ENCODE measurements at places on chromosomes 13 and 19. TPM values are rescaled to one million over a fixed set of nuclear protein-coding genes. Genes with fewer than 3 reads are reported as not detected.

DNA sequence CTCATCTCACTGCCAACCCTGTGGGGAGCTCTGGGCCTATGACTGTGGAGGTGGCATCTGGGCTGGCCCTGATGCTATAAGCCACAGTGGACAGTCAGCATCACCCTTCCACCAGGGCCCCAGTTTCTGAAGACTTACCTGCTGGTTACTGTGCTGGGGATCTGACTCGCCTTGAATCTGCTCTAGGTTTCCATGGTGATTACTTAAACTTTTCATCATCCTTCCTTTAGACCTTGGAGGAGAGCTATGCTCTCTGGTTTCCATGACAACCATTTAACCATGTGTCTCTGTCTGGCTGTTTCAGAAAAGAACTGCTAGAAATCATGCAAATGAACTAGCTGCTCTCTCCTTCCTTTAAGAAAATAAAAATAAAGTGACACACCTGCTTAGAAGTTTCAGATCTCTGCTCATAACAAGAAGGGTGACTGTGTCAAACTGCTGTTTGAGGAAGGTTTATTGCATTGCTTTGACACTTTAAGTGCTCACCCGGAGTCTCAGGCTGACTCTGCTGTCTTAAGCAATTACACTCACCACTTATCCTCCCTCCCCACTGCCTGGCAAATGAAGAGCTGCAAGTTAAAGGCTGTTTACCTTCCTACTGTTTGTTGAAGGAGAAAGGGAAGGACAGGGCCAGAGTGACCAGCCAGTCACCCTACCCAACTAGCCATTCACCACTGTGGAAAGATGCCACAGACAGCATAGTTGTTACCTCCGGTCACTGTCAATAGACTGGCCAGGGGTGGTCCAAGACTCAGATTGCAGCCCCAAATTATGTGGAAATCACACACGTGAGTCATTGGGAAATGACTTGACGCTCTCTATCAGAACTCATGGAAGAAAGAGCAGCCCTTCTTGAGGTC is 87.6 kb downstream of the HSPH1 start:
- no peak for DNase-seq

- DNase-seq, result no peak
Measured at GRCh38 chr13:98823442-98823841, 71.0 kb upstream of the SLC15A1 start.

DNA sequence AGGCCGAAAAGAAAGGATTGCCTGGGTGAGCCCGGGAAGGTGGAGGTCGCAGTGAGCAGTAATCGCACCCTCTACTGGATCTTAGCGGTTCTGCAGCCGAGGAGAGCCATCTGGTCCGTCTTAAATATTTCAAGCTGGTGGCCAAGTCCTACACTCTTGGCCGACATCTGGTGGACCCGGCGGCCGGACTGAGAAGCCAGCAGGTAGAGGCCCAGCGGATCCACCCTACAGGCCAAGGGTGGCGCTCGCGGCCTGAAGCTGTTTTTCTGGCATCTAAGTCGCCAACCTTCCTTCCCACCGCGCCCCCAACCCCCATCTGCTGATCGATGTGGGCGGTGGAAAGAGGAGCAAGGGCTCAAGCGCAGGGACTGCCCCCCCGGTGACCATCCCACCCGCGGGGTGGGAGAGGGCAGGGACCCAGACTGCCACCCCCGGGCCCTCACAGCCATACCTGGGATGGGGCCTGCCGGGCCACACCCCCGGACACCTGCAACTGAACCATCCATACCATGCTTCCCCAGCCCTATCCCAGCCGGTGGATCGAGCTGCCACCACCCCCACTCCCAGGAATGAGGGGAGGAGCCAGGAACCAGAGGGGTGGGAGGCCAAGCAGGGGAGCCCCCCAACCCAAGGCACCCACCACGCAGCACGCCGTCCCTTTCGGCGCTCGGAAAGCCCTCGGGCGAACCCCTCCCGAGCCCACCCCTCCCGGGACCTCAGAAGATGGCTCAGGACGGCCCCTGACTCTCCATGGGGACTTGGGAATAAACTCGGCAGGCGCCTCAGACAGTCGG is 46.3 kb upstream of the ZNF730 start:
- peak; percentile 75 for DNase-seq

- peak; percentile 89 for DNase-seq
Measured at GRCh38 chr19:50414864-50415660, 3.7 kb upstream of the SPIB start.

DNA sequence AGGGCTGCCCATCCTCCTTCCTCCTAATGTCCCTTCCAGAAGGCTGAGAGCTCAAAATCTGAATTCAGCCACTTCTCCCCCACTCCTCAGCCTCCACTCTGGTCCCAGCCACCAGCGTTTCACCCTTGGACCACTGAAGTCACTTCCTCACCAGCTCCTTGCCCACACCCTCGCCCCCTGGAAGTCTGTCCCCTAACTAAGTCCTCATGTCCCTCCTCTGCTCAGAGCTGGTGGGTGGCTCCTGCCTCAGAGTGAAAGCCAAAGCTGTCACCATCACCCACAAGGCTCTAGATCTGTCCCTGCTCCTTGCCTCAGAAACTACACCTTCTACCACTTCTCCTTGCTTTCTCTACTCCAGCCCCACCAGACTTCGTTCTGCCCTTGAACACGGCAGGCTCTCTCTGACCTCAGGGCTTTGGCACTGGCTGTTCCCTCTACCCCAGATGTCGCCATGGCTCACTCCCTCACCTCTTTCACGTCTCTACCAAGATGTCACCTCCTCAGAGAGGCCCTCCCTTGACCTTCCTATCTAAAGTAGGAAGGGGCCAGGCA is 1.7 kb downstream of the ERCC1 start:
- no peak for DNase-seq

DNA sequence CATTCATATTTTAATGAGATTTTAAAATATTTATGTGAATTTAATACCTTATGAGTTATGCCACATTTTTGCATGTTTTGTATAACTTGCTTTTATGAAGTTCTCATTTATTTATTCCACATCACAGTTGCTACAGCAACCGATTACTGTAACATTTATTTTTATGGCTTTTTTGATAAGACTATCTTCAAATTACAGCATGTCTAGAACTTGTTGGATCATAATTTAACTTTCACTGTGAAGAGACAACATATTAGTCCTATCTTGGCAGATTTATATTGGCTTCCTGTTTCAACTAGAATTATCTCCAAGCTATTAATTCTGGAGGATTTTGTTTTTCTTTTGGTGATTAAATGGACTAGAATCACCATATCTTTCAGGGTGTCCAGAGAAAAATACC is 793.7 kb upstream of the SLITRK5 start:
- DNase-seq, result no peak

DNA sequence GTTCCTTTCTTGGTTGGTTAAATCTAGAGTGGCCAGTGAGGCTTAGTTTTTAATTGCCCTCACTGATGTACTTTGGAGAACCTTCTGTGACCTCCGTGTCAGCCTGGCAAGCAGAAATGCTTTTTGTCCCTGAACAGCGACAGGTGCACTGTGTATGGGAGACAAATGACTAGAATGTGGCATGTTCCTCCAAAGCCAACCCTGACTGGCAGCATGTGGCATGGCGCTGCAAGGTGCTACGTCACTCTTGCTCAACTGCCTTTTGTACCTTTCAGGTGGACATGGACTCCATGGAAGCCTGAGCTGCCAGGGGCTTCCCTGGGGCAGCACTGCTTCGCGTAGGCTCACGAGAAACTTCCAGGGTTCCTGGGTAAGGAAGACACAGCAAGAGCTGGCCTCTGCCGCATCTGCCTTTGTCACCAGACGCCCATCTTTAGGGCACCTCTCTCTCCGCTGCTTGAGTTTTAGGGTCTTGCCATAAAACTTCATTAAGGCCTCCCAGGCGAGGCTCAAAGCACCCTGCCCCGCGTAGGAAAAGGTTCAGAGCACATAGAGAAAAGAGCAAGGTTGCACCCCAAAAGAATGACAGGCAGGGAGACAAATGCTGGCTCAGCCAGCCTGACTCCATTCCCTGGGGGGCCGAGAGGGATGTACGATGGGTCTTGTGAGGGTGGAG is 167.1 kb upstream of the SOX1 start:
- DNase-seq, result no peak

- DNase-seq, result no peak
Measured at GRCh38 chr19:56476651-56477428, at the start of gene ZNF667. Gene ZNF667, minus strand, starts transcription at chr19:56477345. Its CDS starts 14,975 bp downstream, at chr19:56462370.

DNA sequence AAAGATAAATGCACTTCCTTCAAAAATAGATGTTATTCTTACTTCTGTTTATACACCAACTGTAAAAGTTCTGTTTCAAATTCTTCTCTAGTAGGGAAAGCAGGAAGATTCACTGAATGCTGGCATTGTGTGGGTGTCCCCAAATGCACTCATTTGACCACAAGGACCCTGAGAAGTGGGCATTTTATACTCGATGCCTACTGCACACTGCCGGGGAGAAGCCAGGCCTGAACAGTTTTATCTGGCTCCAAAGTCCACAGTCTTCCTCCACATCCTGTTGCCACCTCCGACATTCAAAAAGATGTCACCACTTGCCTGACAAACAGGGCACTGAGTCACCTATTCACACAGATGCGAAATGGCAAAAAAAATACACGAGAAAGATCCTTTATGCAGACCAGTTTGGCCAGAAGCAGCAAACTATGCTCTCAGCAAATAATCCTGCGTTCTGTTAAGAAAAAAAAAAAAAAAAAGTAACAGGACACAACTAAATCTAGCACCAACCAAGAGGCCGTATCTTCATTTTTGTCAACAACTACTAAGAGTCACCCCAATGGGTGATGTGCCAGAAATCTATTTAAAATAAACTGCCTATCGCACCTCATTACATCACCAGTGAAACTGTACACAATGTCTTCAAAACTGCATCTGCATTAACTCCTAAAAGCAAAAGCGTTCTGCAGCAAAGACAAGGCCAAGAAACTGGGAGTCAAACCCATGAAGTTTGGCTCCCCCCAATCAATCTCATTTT is 6.2 kb downstream of the ZC3H4 start:
- no peak for DNase-seq

GRCh38 chr19:13241231-13242104 is 91.3 kb downstream of the IER2 start:
- DNase-seq, result no peak

- peak; percentile 79 for DNase-seq
Measured at GRCh38 chr13:30616927-30617314, 799 bp upstream of the USPL1 start.

DNA sequence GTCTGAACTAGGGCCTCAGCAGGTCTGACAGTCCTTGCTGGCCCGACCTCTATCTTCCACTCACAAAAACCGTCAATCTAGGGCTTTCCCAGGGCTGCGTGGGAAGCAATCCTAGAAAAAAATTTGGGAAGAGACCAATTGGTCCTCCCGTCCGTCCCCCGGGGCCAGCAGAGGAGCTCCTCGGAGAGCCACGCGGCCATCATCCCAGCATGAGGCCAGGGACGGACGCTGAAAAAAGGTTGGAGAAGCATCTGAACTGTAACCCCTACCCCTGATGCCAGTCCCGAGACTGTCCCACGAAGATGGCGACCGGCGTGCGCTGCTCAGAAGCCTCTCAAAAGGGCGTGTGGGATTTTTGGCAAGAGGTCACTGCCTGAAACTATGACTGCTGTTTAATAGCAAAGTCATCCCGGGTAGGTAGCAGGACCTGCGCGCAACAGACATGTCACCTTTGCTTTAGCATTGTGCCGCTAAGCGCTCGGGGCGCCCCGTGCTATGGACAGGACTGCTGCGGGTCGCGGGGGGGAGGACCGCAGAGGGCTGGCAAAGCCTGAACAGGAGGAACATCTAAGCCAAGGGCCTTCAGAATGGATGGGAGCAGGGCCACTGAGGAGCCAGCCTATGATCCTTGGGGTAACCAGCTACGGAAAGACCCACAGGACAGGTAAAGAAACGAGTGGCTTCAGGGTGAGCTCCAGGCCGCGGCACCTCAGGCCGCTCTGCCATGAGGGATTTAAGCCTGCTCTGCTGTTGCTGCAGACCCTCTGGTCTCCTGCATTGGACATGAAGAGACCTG is 10.6 kb downstream of the AKAP8 start:
- no peak for DNase-seq

- no peak for DNase-seq
Measured at GRCh38 chr19:40165362-40165937, 25.8 kb upstream of the MAP3K10 start.

DNA sequence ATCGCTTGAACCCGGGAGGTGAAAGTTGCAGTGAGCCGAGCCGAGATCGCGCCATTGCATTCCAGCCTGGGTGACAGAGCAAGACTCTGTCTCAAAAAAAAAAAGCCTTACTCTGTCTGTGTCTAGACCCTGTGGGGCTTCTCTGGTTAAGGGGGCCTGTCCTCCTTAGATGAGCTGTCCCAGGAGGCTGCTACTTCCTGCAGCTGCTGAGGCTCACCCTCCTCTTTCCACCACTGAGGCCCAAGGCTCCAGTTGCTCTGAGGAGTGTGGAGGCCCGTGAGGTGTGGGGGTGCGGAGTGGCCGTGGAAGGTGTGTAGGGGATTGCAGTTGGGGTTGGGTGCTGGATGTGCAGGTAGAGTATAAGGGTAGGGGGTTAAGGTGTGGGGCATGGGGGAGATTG is 22.1 kb upstream of the RASA3 start:
- peak; percentile 57 for DNase-seq

DNA sequence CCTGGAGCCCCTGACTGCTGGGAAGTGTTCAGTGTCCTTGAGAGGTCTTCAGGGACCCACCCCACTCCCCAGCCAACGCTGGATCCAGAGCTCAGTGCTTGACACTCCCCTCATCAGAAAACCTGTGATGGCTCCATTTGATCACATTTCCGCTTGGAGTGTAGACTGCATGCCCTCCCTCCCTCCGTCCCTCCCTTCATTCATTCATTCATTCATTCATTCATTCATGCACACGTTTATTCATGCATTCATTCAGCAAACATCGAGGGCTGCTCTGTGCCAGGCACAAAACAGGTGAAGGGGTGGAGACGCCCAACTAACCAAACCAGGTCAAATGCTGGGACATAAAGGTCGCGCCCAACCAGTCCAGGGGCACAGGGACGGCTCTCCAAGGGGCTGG is 13.7 kb downstream of the PGLS start:
- DNase-seq, result no peak

GRCh38 chr19:19570571-19570970 is 32.5 kb downstream of the CILP2 start:
- no peak for DNase-seq

DNA sequence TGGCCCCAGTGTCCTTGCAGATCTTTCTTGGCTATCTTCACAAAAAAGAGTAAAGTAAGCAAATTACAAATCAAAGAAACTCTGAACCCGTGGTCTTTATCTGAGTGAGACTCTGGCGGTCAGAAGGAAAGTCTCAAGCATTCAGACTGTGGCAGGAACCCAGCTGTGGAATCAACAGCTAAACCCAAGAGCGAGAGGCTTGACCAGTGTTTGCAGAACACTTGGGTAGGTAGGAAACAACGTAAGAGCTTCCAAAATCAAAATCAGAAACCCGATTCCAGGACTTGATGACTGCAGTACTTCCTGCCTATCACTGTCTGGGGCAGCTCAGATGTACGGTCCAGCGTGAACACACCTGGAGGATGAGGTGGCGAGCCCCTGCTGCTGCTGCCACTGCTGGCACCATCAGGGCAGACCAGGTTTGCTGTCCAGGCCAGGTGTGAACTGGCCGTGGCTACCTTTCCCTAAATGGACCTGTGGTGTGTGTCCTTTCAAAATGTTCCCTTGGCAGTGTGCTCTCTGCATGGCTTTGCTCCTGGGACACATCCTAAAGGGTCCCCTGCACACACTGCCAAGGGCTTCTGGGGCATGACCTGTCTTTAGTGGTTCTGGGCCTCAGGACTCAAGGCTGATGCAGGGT is 9.5 kb downstream of the TUBA3C start:
- no peak for DNase-seq

Gene ATCAY
- not detected for total RNA-seq

Gene C19orf33
- total RNA-seq, result 2.0 TPM

Gene MAB21L1
- 0.27 TPM for total RNA-seq

Gene C19orf81
- total RNA-seq, result 2.1 TPM

Gene C19orf73
- 1.0 TPM for total RNA-seq

Gene ACER1
- not detected for total RNA-seq

Gene ZNF541
- total RNA-seq, result 1.2 TPM
